ENCODE measurements at places on chromosomes 13 and 19. TPM values are rescaled to one million over a fixed set of nuclear protein-coding genes. Genes with fewer than 3 reads are reported as not detected.

Gene ALOX5AP
- total RNA-seq = 0.81 TPM

Gene SYMPK
- 78.1 TPM for total RNA-seq

Gene IRGC
- not detected for total RNA-seq

Gene PSG1
- not detected for total RNA-seq

Gene ZNF534
- not detected for total RNA-seq

Gene KMT2B
- total RNA-seq = 60.8 TPM

Gene SIGLEC7
- not detected for total RNA-seq

Gene SRRM5
- 0.51 TPM for total RNA-seq

- DNase-seq = no peak
Observed at GRCh38 chr19:43895727-43896308, 39.3 kb downstream of the ZNF45 start.

GRCh38 chr13:79867254-79867653 lies 386.3 kb downstream of the NDFIP2 start:
- no peak for DNase-seq

- DNase-seq = no peak
Observed at GRCh38 chr19:24040621-24041020, 46.4 kb upstream of the ZNF254 start.

GRCh38 chr19:492091-492531 lies 4.2 kb upstream of the MADCAM1 start:
- DNase-seq = peak; percentile 53

- no peak for DNase-seq
Observed at GRCh38 chr13:30412346-30412745, 9.9 kb upstream of the UBE2L5 start.

DNA sequence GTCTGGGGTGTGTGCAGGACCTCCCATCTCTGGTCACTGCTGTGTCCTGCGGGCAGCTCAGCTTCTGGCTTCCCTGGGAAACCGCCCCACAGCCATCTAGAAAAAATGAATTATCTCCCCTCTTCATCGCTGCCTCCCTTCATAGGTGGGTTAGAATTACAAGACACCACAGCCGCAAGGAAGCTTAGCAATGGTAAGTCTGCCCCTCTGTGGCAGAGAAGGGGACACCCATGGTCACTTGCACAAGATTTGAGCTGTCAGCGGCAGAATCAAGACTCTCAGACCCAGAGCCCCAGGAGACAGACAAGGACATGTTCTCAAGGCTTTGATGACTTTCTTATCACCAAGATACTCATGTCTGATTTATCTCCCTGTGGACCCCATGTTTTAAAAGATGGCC lies 110.8 kb upstream of the PABPC3 start:
- no peak for DNase-seq

DNA sequence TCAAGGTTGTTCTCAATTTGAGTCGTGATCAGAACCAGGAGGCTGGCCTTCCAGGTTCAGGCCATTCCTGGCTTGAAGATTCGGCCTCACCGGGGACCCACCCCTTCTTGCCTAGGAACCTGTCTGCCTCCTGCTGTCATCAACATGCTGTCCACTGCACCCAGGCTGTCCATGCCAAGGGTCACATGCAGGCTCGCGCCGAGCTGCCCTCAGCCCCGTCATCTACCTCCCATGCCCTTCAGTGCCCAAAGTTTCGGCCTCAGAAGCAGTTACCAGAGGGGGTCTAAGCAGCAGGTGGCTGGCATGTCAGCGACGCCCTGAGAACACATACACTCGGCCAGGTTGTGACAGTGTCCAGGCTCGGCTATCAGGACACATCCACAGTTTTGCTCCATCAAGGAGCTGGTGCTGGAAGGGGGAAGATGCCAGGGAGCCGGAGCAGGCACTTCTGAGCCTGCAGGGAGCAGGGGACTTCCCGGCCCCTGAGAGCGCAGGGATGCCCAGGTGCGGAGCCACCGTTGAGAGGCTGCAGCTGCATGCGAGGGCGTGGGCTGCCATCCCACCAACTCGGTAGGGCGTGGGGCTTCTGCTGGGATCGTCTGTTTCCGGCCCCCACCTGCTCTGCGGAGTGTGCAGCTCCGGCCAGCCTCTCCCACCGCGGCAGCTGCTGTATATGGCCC lies 590.9 kb upstream of the SLITRK5 start:
- DNase-seq = no peak

DNA sequence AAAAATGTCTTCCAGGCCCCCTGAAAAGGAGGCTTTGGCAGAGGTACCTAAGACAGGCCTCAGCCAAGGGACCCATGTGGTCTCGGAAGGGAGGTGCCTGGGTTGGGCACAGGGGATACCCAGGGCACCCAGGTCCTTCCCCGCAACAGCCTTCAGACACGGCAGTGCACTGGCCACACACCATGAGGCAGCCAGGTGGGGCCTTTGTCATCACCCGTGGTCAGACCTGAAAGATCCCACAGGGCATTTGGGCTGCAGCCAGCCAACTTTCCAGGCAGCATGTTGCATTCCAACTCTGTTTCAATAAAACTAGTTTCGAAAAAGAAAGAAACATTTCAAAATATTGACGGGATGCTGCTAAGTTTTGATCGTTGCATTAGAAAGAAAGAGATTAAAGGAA lies 4.7 kb upstream of the TUBGCP3 start:
- DNase-seq = no peak

DNA sequence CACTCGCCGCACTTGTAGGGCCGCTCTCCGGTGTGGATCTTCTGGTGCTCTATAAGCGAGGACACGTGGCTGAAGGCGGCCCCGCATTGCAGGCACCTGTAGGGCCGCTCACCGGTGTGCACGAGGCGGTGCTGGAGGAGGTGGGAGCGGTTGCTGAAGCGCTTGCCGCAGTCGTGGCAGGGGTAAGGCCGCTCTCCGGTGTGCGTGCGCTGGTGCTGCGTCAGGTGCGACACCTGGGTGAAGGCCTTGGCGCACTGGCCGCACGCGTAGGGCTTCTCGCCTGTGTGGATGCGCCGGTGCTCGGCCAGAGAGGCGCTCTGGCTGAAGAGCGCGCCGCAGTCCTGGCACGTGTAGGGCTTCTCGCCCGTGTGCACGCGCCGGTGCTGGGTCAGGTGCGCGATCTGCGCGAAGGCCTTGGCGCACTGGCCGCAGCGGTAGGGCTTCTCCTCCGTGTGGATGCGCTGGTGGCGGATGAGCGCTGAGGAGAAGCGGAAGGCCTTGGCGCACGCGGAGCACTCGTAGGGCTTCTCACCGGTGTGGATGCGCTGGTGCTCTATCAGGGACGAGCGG lies 7.5 kb downstream of the ZNF835 start:
- DNase-seq = no peak

- DNase-seq = no peak
Observed at GRCh38 chr13:26185720-26186117, 36.4 kb downstream of the RNF6 start.

Measured in glutamatergic neuron (in vitro differentiated cells).